SJCRH30 (cell line): ENCODE measurements at places on chromosomes 7 and 10. TPM values are rescaled to one million over a fixed set of nuclear protein-coding genes. Genes with fewer than 3 reads are reported as not detected.

DNA sequence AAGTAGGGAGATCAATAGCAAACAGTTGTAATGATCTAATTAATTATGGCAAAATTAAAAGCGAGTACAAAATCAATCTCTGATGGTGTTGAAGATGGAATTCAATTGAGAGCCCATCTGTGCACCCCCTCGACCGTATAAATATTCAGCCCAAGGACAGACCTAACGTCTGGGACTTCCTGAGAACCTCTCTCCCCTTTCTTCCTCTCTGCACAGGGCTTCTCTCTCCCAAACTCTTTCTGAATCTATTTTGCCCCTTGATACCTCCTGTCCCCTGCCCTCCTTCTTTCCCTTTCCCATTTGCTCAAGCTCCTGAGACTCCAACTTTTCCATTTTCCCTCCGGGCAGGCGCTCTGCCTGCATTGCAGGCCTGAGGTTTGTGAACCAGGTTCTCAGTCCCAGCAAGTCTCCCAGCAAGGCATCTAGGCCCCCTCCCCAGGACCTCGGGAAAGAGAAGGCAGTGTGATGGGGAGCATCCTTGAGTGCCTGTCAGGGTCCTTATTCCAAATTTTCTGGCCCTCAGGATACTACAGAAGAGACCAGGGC lies 8.5 kb upstream of the PAX2 start:
- H3K27ac ChIP-seq, result no peak overlapping the region
- H3K27me3 ChIP-seq, result peaks cover 46% of the 10 kb centered on the region
- H3K4me1 ChIP-seq, result peaks cover 14% of the 10 kb centered on the region
- no peak overlapping the region for H3K4me3 ChIP-seq
- no peak for DNase-seq
- H3K36me3 ChIP-seq, result no peaks in the 10 kb centered on the region

Gene SLC18A2
- 0.06 and 0.10 TPM in 2 replicates for total RNA-seq

DNA sequence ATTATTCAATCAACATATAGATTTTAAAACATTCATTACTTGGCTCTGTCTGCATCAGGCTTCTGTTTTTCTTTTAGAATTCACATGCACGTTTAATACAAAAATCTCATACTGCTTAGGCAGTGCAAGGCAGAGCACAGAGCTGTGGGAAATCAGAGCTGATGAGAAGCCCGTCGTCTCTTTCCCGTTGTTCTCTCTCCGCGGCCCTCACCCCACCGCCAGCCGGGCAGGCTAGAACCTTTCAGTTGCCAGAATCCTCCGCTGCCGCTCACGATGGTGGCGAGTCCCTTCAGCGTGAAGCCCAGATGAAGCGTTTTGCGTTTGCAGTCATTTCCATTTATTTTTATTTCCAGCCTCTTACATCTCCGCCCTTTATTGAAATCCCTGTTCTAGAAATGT lies 648.2 kb downstream of the SDK1 start:
- no peaks in the 10 kb centered on the region for H3K4me1 ChIP-seq
- H3K36me3 ChIP-seq, result no peaks in the 10 kb centered on the region
- no peak overlapping the region for H3K27ac ChIP-seq
- no peaks in the 10 kb centered on the region for H3K27me3 ChIP-seq
- H3K4me3 ChIP-seq, result no peak overlapping the region

- no peaks in the 10 kb centered on the region for H3K27me3 ChIP-seq
- peak overlapping the region; percentile 95 for H3K4me3 ChIP-seq
- no peaks in the 10 kb centered on the region for H3K36me3 ChIP-seq
- DNase-seq, result no peak
- H3K4me1 ChIP-seq, result peaks cover 4% of the 10 kb centered on the region; the same call in 1 of the 2 replicates
Observed at GRCh38 chr10:62818426-62819011, 2.4 kb upstream of the EGR2 start.

DNA sequence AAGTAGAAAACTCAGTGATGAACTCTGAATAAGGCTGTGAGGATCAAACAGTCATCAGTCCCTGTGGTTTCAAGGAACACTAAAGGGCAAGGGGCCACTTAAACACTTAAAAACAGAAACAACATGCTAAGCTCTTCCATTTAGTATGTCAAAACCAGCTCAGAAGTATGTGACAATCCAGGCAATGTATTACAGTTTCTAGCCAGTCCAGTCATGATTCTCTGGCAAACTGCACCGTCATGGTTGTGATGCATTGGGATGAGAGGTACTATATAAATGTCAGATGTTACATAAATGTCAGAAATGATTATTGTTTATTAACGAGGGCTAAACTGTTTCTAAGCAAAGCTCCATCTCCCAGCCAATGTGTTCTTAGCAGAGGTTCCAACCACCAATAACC lies 4.7 kb upstream of the CREB5 start:
- H3K36me3 ChIP-seq, result no peaks in the 10 kb centered on the region
- no peak for DNase-seq
- no peaks in the 10 kb centered on the region for H3K4me1 ChIP-seq
- no peaks in the 10 kb centered on the region for H3K27me3 ChIP-seq
